ENCODE measurements at places on chromosomes 13 and 19. TPM values are rescaled to one million over a fixed set of nuclear protein-coding genes. Genes with fewer than 3 reads are reported as not detected.

Gene SLC25A41
- not detected for total RNA-seq

Gene HCST
- 4.6 TPM for total RNA-seq

Gene PRSS57
- not detected for total RNA-seq

Gene LILRA1
- not detected for total RNA-seq

Gene RNF17
- total RNA-seq = 0.30 TPM

Gene NLRP7
- not detected for total RNA-seq

Gene ZNF415
- 7.1 TPM for total RNA-seq

Gene ERICH6B
- total RNA-seq = not detected

Gene PALM
- total RNA-seq = 6.0 TPM

Gene BRME1
- 0.45 TPM for total RNA-seq

Gene GAPDHS
- not detected for total RNA-seq

Gene GRK1
- total RNA-seq = not detected

Gene C19orf85
- not detected for total RNA-seq

Gene MISP
- under 0.01 TPM for total RNA-seq

Gene RFPL4A
- not detected for total RNA-seq

Gene HIF3A
- total RNA-seq = 3.3 TPM

Gene COL5A3
- total RNA-seq = 0.38 TPM

Gene LRRC25
- not detected for total RNA-seq

Gene OR10H1
- not detected for total RNA-seq

Gene PDX1
- not detected for total RNA-seq

Gene KRTDAP
- not detected for total RNA-seq

Gene FBXO27
- total RNA-seq = 2.0 TPM

Gene RGCC
- total RNA-seq = 4.4 TPM

All from smooth muscle cell of the coronary artery (primary cell).